Pancreas (tissue), 10 donors: ENCODE measurements at places on chromosomes 4 and X.

DNA sequence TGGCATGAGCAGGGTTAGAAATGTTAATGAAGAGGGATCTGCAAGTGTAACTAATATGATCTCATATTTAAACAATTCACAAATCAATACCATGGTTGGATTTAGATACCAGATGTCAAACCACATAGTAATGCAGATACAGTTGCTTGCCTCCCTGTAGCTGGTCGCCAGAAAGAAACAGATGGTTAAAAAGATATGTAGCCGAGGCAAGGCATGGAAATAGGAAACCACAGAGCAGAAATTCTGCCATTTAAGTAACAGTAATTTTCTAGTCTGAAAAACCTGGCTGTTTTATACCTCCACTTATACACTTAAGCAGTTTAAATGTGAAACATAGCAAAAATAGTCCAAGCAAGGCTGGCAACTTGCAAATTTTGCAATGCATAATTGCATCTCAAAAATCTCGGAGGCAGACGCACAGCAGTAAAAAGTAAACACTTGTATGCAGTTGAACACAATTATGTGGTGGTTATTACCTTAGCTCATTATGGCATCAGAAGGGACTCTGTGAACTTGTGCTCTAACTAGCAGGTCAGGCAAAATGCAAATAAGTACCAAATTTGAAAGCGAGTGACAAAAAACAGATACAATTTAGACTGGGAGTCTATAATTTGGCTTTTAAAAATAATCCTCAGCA is 126.8 kb downstream of the NAA11 start:
- no peak for DNase-seq

DNA sequence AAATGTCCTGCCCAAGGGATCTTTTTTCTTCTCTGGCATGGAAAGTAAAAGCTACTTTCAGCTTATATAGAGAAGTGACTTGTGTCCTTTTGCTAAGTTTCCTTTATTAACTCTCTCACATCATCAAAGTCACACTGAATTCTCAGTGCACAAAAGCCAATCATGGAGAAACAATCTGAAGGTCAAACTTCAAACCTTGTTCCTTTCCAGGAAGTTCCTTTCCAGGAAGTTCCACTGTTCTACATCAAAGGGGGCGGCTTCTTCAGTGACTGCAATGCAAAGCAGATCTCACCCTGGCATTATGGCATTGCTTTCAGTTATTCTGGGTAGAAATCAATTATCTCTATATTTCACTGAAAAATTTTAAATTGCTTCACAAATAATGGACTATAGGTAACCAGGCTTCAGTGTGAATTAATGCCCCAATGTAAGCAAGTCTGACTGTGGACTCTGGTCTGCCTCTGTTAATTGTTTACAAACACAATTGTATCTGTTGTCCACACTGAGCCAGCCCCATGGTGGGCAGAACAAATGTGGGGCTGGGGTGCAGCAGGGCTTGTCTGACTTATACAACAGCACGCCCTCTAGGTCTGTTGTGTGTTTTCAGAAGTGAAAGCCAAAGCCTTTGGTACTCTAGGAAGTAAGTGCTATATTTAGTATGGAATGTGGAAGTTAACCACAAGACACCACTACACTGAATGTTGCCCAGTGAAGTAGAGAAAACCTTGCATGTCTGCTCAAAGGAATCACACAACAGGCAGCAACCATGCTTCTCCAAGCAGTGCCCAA is 98.8 kb downstream of the CDS1 start:
- DNase-seq, result no peak

DNA sequence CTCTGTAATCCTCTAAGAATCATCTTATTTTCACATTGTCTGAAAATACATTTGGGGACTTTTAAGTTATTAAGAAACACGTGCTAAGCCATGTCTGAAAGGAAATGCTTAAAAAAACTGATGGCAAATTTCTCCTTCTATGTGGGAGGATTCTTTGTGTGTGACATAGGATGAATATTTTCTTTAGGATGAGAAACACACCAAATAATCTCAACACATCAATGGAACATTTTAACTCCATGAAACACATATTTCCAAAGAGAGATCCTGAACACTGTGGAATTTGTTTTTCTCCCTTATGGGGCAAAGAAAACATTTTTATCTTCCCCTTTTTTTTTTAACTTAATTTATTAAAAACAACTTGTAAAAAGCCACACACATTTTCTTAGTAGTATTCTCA is 153.8 kb upstream of the ANKRD50 start:
- DNase-seq, result no peak

GRCh38 chr4:168639914-168640313 is 143.1 kb downstream of the PALLD start:
- DNase-seq, result no peak

DNA sequence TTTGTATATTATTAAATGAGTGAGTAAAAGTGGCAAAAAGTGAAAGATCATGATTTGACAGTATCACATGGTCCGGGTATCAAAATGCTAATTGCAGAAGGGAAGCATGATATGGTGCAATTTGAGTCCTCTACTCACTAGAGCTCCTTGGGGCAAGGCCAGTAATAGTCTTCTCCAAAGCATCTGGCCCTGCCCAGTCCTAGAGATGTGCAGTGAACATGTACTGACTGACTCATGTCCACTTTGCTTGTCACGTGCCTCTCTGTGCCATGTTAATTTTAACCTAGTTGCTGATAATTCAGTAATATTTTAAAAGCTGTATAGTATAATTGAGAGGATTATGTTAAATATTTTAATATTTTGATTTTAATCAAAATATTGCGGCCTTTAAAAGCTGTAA is 54.6 kb upstream of the TENM3 start:
- no peak for DNase-seq

GRCh38 chr4:98739751-98740150 is 81.3 kb upstream of the TSPAN5 start:
- no peak for DNase-seq

DNA sequence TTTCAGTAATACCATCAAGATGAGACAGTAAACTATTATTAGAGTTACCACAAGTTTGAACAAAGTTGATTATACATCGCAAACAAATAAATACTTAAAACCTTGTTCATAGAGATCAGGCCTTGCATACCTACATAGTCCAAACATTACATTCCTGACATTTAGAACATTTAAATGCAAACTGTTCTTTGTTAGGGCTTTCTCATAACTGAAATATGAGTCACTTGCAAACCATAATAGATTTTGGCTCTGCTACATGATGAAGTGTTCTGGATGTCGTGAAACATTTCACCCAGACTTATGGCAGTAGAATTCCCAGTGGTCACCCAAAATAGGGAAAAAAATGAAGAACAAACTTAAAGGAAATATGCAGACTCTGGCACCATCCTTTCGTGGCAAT is 75.0 kb downstream of the FAT4 start:
- no peak for DNase-seq

- DNase-seq, result no peak
These were observed 52.5 kb downstream of the SYNPO2 start for GRCh38 chr4:118941149-118941548.

DNA sequence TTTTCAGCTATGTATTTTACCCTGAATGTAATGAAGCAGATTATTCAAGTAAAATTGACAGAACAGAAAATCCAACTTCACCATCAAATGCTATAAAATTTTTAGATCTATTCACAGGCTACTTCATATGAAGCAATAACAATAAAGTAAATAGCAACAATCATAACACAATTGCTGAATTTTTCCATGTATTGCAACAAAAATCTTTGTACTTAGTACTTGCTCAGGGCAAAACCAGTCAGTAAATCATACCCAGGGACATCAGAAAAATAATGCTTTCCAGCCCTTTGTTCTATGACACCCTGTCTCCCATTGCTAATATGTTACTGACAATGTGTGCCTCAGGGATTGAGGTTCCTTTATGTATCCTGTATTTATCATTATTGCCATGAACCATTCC is 15.5 kb downstream of the TNIP3 start:
- DNase-seq, result no peak

- DNase-seq, result no peak
These were observed 29.5 kb downstream of the TAPT1 start for GRCh38 chr4:16196482-16197393.

- no peak for DNase-seq
These were observed 153.2 kb upstream of the RPL34 start for GRCh38 chr4:108466936-108467902.

DNA sequence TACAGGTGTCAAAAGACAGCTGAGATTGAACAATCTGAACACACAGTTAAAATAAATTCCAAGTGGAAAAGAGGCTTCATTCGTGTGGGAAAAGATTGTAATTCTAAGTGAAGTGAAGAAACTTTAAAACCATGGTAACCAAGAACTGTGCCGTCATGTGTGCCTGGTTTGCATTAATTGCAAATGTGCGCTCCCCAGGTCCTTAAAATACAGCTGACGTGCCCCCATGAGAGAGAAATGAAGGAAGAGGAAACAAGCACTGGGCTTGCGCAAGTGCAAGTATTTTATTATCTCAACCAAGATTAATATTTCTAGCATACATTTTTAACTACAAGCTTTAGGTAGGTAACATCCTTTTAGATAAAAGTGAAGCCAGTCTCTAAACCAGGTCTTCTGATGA is 92.5 kb downstream of the PARM1 start:
- DNase-seq, result no peak

GRCh38 chr4:40378619-40379018 is 43.5 kb downstream of the CHRNA9 start:
- DNase-seq, result no peak

DNA sequence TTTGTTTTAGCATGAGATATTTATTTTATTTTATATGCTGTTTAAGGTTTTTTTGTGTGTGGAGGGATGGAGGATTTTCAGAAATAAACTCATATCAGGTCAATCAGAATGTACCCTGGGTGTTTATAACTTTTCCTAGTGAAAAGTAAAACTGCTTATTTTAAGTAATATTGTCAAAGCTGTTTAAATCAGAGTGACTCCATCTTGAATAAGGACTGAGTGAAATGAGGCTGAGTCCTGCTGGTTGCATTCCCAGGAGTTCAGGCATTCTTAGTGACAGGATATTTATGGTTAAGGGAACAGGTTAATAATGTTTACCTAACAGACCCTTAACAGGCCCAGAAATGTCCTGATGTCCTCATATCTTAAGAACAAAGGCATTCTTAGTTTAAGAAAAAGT is 1160.9 kb upstream of the PCDH7 start:
- no peak for DNase-seq

- no peak for DNase-seq
These were observed 70.0 kb downstream of the EVC2 start for GRCh38 chr4:5638316-5638715.

GRCh38 chrX:104137496-104137895 is 19.3 kb downstream of the SLC25A53 start:
- DNase-seq, result no peak

- DNase-seq, result no peak
These were observed 35.3 kb downstream of the RBPJ start for GRCh38 chr4:26356081-26356501.

- DNase-seq, result peak; percentile 48
These were observed at the start of gene GLRA3 for GRCh38 chr4:174828845-174829701. GLRA3 (minus strand) TSS chr4:174829247; CDS start chr4:174828811, 436 bp downstream.

- DNase-seq, result no peak
These were observed 55.5 kb downstream of the SMIM20 start for GRCh38 chr4:25969374-25970155.

- DNase-seq, result no peak
These were observed 29.0 kb upstream of the RAP1GDS1 start for GRCh38 chr4:98232202-98232601.

- no peak for DNase-seq
These were observed 168.6 kb downstream of the MAML3 start for GRCh38 chr4:139985401-139985800.

GRCh38 chr4:9999956-10000561 is 21.2 kb downstream of the SLC2A9 start:
- no peak for DNase-seq

- no peak for DNase-seq
These were observed 136.2 kb upstream of the HCCS start for GRCh38 chrX:10974920-10975319.

- no peak for DNase-seq
These were observed 3.2 kb upstream of the PCDH19 start for GRCh38 chrX:100413229-100413628.

DNA sequence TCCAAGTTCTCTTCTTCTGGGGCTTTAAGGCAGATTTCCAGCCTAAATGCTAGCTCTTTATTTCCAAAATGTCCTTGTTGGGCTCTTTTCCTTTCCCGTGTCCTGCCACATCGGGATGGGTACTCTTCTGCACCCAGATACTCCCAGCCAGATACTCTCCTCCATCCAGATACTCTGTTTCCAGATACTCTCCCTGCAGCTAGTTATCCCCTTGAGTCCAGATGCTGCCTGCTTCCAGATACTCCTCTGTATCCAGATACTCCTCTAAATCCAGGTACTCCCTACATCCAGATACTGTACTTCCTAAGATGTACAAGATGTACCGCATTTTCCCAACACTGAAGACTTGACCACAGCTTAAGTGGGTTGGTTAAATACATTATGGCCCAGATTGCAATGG is 10.5 kb upstream of the XG start:
- DNase-seq, result no peak

GRCh38 chr4:56575820-56576429 is 70.3 kb downstream of the ARL9 start:
- DNase-seq, result no peak

DNA sequence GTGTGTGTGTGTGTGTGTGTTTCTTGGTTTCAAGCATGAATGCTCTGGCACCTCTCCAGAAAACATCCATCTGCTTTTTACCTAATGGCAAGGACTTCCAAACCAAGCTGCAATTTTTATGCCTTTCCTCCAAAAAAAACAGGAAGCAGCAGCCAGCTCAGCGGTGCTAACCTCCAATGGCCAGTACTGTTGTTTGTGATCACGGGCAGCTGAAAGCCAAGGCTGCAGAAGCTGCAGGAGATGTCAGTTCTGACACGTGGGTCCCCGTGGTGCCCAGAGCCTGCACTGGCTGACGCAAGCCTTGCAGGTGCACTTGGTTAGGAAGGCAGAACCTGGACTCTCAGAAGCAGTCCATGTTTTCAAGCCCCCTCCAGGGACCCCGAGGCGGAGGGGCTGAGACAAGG is 313.6 kb upstream of the DDX53 start:
- no peak for DNase-seq

DNA sequence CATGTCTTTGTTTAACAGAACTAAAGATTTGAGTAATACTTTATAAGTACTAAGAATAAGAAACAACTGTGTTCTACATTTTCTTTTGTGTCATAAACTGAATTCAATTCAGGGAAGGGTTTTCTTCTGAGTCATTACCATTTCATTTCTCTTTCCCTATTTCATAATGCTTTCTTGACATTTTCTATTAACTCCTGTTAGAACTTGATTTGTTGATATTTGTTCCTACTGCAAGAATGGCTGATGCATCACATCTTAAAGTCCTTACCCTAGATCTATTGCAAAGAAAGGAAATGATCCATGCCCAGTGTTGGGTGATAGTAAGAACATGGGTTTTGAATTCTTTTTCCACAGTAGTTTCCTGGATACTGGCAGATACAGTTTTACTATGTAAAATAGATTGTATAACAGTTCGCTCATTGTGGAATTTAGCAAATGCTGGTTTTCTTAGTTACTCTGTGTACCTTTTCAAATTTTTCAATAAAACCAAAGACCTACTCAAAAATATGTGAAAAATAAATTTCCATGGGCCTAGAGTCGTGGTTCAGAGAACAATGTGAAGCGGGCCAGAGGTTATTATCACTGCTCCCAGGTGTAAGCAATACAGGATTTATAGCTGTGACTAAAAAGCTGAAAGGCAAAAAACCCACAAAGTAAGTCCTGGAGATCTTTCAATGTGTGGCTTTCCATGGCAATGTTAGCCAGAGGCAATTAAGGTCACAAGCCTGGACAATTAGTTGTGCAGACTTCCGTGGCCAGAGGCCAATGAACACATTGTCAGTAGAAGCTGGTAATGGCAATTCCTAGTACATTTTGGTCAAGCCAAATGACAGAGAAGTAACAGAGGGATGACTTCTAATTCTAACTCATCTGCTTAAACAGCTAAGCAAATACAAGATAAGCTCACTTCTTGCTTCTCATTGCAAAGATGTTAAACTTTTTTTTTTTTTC is 127.3 kb upstream of the FAT4 start:
- DNase-seq, result no peak
